ENCODE measurements at places on chromosomes 6 and 20. TPM values are rescaled to one million over a fixed set of nuclear protein-coding genes. Genes with fewer than 3 reads are reported as not detected.

DNA sequence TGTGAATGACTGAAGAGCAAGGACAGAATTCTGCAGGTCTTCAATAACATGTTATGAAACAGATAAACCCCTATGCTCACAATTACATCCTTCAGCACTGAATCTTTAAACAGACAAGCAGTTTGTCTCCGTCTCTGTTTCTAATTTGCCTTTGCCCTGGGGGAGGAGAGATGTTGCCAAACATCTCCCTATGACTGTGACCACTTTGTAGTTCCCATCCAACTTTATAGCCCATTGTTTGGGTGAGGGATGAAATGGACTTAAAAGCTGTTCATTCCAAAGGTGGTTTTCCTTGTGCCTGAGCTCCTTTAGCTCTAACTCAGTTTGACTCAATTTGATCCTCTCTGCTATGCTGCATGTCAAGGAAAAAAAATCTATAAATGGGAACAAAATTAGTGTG, 19.5 kb upstream of the ADTRP start:
- DNase-seq: no peak

Gene PTCRA
- total RNA-seq: not detected

- DNase-seq: no peak
Measured at GRCh38 chr20:40493071-40493470, 196.0 kb downstream of the MAFB start.

Gene YIPF3
- total RNA-seq: 127 TPM

Gene LPIN3
- total RNA-seq: not detected

- DNase-seq: no peak
Measured at GRCh38 chr20:33002087-33002808, 2.0 kb downstream of the SUN5 start.

Gene LY6G6D
- not detected for total RNA-seq
